ENCODE measurements at places on chromosomes 2 and 18.

DNA sequence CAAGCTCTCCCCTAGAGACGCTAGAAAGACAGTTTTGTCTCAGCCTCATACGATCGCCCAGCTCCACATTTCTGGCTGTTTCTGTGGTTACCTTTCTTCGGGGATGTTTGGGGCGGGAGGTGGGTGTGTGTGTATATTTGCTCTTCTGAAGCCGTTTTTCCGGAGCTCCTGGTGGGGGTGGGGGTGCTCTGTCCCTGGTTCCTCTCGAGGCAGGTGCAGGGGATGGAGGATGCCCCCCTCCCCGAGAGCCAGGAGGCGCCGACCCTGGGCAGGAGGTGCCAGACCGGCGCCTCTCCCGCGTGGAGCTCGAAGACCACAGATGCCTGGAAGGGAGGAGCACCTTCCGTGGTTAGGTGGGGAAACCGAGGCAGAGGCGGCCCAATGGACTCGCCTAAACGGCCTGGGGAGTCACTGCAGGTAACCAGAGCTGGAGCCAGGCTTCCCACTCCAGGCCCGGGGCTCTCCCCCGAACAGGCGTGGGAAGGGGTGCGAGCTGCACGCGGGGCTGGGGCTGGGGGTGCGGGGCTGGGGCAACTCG is 694 bp upstream of the HPCAL1 start:
- DNase-seq: no peak

- no peak for DNase-seq
Measured at GRCh38 chr18:635171-635570, 22.3 kb upstream of the TYMS start.

DNA sequence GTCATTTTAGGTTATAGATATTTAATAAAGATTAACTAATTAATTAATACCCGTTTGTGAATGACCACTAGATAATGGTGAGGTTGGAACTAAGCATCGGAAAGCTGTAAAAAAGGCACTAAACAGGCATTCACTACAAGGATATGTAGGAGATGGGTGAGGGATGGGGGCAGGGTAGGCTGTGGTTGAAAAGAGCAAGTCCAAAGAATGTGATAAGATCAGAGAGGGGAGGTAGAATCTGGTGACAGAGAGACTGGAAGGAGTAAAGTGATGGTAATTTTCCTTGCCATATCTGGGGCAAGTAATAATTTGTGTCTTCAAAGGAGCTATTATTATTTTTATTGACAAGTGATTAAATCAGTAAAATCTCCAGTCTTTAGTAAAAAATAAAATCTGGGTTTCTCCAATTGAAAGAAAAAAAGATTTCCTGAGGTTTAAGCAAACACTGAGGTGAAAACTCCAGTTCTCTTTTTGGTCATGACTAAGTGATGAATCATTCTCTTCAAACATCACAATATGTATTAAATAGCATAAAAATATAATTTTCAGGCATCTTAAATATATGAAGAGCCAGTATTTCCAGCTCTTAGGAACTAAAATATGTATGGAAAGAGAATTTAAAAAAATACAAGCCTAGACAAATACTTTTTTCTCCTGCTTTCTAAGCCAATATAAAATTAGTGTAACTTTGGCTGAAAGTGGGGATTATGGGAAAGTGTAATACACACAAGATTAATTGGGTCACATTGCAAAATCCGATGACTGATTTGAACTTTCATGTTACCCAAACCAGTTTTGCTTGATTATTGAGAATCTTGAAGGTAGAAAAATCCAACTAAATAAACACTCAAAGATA is 259.1 kb upstream of the RBMS1 start:
- DNase-seq: no peak

DNA sequence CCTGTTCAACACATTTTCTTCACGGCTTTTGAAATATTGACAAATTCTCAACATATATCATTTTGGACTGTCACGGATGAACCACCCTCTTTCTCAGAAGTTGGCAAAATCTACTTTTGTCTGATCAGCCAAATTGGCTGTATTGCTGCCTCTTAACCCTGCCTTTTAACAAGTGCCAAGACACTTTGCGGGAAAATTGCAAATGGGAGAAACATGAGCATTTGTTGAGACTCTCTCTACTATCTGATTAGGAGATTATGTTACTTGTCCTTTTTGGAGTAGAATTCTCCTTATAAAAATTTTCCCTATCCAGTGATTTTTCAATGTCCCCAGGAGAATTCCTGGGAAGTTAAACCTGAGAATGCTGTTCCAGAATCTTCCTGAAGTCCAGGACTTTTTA is 256.2 kb upstream of the ZSWIM2 start:
- DNase-seq: no peak

DNA sequence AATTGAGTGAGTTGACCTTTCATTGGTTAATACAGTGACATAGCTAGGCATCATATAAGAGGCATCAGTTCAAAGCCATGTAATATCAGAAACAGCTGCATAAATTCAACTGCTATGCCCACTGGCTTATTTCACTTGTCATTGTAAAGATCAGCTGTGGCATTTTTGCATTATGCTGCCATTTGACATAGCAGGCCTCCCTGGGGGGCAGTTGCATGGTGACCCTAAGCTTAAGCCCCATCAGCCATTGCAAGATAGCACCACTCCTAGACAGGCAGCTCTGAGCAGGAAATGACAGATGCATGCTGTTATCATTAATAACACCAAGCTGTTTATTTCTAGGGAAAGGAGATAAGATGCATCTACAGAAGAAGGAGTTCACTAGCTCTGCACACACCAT is 233.4 kb upstream of the CNTNAP5 start:
- no peak for DNase-seq

- no peak for DNase-seq
Measured at GRCh38 chr2:14454202-14454601, 178.3 kb upstream of the LRATD1 start.

GRCh38 chr2:74985978-74986609 is 27.7 kb downstream of the POLE4 start:
- no peak for DNase-seq

GRCh38 chr18:2956056-2956455 is 56.9 kb downstream of the LPIN2 start:
- no peak for DNase-seq

DNA sequence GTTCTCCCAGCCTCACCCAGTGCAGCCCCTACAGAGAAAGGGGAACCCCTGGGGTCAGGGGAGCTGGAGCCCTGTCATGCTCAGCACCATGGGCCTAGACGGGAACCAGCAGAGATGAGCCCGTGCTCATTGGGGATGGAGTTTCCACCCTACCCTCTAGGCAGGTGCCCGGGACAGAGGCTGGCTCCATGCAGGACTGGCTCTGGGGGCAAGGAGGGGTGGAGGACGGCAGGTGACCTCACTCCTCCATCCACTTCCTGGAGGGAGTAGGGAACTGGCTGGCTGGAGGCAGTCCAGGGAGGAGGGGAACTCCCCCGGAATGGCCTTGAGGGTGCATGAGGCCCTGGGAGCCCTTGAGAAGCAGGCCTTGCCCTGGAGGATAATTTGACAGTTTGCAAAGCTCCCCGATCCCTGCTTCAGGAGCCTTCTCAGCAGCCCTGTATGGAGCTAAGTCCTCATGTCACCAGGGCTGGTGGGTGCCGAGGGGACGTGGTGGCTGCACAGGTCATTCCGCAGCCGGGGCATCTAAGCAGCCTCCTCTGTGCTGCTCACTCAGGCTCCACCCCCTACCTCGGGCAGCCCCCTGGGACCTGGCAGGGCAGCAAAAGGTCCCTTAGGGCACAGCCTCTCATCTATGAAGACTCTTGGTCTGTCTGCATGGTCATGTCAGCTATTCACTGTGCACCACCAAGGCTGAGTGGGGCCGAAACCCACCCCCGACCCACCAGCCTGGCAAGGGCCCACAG is 2.1 kb downstream of the NEURL3 start:
- DNase-seq: no peak

DNA sequence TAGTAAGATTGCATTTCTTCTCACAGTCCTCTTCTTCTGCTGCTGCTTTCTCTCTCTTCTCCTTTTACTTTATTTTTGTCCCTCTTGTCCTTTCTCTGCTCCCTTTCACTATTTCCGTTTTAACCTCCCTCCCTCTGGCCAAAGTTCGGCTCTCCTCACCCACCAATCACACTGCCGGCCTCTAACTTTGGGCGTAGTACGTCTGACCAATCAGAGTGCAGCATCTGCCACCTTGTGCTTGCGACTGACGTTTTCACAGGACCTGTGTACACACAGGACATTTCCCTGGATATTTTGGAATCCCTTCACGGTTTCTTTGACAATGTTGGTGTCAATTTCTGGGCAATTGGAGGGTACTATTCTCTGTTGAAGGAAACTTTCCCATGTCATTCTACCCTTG is 22.6 kb upstream of the ICOS start:
- no peak for DNase-seq

- DNase-seq: no peak
Measured at GRCh38 chr2:37654932-37655841, 16.3 kb downstream of the CDC42EP3 start.

DNA sequence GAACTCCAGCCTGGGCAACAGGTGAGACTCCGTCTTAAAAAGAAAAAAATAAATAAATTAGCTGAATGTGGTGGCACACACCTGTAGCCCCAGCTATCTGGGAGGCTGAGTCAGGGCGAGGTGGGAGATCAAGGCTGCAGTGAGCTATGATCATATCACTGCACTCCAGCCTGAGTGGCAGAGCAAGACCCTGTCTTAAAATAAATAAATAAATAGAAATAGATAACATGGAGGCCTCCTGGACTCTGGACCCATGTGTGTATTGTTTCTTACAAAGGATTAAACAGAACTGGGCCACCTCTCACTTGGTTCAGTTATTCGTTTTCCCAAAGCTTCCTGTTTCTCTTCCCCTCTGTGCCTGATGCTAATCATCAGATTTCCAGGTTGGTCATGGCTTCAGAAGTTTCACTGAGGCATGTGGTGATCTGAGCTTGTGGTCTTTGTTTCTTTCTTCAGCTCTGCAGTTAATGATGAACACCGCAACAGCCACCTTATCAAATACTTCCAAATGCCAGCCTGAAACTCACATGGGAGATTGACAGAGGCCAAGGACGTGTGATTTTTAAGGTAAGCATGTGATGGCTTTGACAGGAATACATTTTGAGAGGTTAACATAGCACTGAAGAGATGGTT is 83.3 kb upstream of the MAP4K4 start:
- DNase-seq: no peak

DNA sequence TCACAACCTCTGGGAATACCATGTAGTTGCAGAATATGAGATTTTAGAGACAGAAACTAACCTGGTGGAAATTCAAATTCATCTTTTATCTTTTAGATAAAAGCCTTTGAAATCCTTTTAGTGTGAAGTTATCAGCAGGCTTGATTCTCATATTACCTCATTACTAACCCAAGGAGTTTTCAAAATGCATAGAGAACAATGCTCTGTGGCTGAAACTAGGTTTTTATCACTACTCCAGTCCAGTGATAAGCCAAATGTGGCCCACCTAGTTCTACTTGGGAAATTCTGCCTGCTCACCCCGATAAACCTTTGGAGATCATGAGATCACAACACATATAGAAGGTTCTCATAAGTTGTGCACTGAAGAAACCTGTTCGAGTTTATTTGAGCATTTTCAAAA is 121.7 kb downstream of the MMADHC start:
- no peak for DNase-seq

DNA sequence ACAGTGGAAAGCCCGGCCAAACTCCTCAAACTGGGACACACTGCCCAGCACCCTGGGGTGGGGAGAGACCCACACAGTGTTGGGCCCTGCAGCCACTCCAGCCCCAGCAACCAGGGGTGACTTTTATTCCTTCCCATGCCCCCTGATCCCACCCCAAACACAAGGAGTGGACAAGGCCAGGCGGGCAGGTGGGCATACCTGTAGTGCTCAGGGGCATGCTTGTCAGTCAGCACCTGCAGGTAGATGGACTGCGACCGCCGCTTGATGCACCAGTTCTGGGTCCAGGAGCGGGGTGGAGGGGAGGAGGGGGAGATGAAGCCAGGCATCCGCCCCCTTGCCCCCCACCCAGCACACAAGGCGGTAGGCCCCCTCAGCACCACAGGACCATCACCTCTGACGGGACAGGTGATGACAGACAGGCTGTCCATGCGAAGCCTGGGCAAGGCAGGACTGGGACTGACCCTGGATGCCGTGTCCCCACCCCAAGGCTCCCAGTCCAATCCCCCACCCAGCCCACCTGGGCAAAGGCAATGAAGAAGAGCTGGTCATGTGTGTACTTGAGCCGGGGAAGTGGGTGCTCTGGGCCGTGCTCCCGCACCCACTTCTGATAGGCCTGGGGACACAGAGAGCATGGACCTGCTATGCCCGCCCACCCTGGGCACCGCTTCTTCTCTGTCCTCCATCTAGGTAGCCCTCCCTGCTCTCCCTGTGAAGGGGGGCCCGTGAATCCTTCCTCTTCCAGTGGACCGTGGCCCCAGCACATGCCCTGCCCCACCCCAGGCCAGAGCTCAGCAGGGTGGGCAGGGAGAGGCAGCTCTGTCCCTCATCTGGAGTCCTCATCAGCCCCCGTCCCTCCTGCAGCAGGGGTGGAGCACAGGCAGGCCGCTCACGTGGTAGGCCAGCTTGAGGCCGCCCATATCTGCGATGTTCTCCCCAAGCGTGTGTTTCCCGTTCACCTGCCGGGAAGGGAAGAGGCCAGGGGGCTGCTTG is 7.1 kb downstream of the ECEL1 start:
- no peak for DNase-seq

- DNase-seq: no peak
Measured at GRCh38 chr2:127415593-127416505, 2.4 kb upstream of the PROC start.

DNA sequence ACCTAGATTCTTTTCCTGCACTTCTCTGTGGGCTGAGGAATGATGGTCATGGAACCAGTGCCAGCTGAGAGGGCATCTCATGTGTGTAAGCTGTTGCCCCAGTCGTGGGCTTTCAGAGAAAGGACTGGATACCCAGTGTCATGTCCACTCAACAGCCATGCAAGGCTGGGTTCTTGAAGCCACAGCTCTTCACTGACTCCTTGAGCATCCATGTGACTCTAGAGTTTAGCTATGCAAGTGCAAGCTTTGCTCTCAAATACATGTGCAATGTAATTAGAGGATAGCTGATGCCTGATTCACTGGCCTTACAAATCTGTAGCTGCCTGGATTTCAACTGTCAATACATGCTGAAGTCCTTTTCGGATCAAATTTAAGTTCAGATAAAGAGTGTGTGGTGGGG is 46.8 kb upstream of the EML6 start:
- no peak for DNase-seq

- DNase-seq: no peak
Measured at GRCh38 chr18:74402806-74403433, 54.2 kb downstream of the DIPK1C start.

DNA sequence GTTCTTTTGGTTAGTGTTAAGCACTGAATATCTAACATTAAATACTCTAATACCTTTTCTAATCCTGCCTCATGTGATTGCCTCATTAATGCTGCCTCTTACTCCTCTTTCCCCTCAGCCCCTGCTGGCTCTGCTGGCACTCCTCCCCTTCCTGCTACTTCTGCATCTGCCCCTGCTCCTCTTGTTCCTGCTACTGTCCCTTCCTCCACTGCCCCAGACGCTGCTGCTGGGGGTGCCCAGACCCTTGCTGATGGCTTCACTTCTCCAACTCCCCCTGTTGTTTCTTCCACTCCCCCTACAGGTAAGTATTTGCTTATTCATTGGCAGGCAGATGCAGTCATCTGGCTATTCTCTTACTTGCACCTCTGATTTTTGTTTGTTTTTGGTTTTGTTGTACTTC is 68.5 kb downstream of the ABI2 start:
- no peak for DNase-seq

Measured in hypothalamus (tissue), 51 donors.